COR-L47 (cell line): ENCODE measurements at places on chromosomes 6 and 20.

DNA sequence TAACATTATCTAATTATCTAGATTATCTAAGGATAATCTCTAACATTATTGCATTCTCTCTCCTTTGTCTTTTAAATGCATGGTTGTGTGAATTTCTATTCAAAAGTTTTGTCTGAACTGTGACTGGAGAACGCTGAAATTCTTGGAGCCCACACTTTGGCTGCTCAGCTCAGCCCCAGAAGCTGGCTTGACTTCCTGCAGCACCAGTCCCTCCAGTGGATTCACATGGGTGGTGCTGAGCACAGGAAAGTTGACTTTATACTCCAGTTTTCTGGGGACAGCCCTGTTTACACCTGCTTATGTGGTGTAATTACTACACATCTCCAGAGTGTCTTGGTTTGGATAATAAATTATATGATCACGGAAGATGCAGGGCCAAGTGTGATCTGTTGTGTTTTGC lies 255.1 kb upstream of the NOX3 start:
- no peak for DNase-seq

DNA sequence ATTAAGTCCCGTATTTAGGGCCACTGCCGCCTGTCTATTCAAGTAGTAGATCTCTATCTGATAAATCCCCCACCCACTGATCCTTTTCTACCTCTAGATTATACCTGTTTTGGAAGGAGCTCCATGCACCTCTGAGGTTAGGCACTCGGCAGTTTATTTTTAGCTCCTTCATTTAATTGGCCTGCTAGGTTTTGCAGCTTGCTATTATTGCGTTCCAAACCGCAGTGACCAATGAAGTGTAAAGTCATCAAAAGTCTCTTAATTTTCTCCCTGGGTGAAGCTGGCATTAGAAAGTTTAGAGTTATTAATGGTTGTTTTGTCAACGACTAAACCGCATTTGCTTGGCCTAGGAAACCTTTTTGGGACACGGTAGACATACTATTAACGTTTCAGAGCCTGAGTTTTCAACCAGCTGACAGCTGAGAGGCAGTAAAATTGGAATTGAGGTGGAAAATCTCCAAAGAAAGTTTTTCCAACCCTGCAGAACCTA lies 60.0 kb downstream of the RFPL4B start:
- DNase-seq = no peak

GRCh38 chr6:43143235-43144128 lies 27.6 kb upstream of the SRF start:
- DNase-seq = peak; percentile 74

DNA sequence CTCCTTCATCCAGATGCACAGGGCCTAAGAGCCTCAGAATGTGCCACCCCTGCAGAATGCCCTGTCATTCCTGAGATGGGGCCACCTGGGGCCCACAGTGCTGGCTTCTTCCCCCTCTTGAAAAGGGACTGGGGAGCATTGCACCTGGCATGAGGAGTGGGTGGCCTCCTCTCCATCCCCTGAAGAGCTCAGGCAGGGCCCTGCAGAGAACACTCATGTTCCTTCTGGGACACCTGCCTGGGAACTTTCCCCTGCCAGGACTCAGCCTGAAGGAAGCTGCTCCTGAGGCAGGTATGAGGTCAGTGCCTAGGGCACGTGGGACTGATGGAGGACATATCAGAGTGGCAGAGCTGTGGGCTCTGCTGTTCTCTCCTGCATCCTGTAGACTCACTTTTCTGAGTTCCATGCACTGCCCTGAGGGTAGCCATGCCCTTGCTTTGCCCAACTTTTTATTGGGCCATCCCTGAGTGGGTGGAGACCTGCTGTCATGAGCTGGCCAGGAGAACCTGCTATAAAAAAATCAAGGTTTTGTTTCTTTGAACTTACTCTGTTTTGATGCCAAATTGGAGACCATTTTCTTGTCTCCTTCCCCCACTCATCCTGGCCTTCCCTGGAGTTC lies 19.5 kb downstream of the CCDC167 start:
- no peak for DNase-seq

- DNase-seq = no peak
These were observed 128.8 kb upstream of the STMND1 start for GRCh38 chr6:16973051-16973450.

DNA sequence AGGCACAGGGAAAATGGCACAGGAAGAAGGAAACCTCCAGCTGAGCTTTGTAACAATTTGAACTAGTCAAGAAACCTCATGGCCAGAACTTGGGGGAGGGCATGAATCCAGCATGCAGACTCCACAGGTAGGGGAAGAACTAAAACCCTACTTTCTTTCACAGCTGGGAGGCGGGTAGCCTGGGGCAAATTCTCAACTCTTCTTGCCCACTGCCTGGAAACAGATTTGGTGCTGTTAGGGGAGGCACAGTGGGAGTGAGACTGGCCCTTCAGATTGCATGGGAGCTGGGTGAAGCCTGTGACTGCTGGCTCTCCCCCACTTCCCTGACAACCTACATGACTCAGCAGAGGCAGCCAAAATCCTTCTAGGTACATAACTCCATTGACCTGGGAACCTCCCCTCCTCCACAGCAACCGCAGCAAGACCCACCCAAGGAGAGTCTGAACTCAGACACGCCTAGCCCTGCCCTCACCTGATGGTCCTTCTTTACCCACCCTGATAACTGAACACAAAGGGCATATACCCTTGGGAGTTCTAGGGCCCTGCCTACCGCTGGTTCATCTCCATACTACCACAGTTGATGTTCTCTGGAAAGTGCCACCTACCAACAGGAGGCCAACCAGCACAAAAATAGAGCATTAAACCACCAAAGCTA lies 37.2 kb upstream of the TRIM27 start:
- DNase-seq = no peak

- no peak for DNase-seq
These were observed 15.5 kb upstream of the GSTA3 start for GRCh38 chr6:52925042-52925441.

DNA sequence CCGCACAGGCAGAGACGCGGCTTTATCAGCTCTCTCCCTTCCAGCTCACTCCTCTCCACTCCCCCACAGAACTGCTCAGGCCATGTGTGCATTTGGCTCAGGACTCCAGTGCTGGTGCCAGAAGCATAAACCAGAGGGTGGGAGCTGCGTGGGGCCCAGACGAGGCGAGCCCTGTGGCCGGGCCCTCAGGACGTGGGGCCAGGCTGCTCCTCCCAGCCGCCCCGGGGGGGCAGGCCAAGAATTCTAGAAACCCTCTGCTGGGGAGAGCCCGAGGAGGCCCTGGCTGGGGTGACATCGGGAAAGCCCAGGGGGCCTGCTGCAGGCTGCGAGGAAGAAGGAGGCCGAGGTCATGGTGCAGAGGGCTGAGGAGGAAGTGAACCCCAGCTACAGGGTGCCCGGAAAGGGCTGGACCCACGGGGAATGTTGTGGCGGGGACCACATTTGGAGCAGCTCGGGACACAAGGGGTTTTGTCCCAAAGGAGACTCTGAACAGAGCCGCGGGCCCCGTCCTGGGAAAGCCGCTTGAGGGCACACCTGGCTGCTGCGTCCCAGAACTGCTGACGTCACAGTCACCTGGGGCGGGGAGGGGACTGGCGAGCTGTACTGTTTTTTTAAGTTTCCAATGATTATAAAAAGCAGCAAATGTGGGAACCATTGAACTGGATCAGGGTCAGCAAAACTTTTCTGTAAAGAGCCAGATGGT lies 107.1 kb downstream of the BANF2 start:
- no peak for DNase-seq

GRCh38 chr6:34657307-34657978 lies 39.1 kb downstream of the ILRUN start:
- no peak for DNase-seq

- DNase-seq = no peak
These were observed 102.2 kb downstream of the BACH2 start for GRCh38 chr6:90194371-90194841.

DNA sequence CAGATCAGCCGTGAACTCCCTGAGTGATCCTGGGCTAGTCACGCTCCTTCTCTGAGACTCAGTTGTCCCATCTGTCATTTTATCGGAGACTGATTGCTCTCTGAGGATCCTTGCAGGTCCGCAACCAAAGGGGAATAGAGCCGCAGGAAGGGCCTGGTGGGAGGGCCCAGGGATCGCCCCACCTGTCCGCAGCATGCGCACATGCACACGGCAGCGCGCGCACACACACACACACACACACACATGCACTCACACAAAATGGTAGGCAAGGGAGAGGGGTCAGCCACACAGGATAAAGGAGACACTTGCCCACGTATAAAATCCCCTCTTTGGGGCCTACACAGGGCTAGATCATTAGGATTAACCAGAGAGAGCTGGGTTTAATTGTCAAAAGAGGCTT lies 95.6 kb upstream of the FOXP4 start:
- no peak for DNase-seq

DNA sequence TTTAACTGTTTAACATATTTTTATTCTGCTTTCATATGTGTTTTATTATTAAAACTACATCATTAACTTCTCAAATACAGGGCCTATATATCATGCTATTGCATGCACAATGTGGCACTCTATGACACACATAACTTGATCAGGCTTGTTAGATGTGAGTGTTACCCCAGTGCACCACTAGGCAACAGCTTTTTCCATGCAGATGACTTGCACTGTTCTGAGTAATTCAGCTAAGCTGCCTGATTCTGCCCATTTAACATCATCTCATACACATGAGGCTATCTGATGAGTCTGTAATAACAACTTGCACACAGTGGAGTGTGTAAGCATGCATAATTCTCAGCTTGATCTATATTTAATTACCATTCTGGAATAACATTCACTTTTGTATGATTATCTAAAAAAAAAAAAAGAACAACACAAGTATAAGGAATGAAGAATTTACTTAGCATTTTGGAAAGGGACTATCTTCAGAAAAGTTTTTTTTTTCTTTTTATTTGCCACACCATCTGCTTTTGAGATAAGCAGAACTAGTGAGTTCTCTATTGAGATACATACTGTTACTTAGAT lies 83.1 kb downstream of the GRM1 start:
- no peak for DNase-seq

GRCh38 chr6:63705707-63706106 lies 70.1 kb downstream of the PHF3 start:
- DNase-seq = no peak

- no peak for DNase-seq
These were observed 106.9 kb downstream of the PRL start for GRCh38 chr6:22189946-22190345.

DNA sequence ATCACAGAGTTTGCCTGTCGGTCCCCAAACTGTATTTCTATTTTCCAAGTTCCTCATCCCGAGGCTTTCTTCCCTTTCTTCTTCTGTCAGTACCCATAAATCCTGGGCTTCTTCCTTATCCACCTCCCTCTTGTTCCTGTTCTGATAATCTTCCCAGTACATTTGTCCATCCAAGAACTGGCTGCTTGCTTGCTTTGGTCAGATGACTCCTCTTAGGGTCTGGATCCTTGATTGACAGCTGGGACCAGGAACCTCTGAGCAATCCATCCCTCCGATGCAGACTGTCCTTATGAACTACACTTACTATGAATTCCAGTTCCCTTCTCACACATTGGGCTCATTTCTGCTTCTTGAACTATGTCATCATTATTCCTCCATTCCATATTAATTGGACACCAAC lies 275.3 kb upstream of the CITED2 start:
- no peak for DNase-seq

DNA sequence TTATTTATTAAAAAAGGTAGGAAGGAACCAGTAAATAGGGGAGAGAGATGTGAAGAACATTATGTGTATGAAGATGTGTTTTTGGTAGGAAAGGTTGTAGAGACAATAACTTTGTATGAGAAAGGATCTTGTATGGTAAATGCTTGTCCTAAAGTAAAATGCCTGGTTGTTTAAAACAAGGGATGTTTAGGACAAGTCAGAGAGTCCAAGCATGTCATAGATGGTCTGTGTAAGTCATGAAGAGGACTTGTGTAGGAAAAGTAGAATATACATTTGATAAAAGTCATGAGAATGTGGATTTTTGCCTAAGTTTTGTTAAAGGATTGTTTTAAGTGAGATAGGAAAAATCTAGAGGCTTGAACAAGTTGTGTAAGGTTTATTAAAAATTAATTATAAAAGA lies 325.1 kb downstream of the CDH26 start:
- DNase-seq = no peak

DNA sequence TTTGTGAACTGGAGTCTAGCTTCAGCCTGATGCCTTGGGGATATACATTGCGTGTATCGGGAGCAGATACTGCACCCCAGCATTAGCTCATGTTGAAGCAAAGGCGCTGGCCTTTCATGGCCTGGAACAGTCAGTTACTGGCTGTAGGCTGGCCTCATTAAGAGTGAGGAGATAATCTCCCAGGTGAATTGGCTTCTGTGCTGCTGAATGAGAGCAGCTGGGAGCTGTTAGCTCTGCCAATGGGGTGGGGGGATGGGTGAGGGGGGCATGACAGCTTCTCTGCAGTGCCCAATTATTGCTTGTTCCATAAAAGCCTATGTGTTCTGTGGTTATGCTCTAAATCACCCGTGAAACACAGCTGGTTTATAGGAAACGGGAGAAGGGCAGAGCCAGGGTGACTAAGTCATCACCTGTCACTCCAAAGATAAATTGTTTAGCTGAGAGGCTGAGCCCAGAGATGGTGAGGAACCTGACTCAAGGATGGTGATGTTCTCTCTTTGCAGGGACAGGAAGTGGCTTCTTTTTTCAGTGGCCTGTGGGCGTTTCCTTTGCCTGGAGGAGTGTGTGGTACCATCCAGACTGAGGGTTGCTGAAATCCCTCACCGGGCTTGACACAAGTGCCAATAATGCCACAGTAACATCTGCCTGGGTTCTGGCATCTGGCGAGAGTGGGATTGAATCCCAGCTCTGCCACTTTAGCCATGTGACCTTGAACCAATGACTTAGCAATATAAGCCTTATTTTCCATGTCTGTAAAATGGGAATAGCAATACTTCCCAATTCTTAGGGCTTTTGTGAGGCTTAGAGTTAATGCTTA lies 170.8 kb downstream of the BCAS1 start:
- no peak for DNase-seq

- DNase-seq = no peak
These were observed 73.3 kb upstream of the NUP153 start for GRCh38 chr6:17780061-17780460.

DNA sequence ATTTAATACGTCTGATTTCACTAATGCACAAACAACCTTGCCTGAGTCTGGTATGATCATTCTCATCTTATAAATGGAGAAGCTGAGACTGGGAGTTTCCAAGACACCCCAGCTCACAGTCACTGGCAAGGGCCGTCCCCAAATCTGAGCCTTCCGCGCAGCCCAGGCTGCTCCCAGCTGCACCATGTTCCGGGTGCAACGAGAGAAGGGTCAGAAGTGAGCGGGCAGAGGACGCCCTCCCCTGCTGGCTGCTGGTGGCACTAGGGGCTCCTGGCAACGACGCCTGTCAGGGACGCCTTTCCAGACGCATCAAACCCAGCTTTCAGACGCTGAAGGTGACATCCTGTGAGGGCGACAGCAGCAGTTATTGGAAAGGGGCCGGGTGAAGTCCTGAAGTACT lies 115.3 kb upstream of the PROKR2 start:
- DNase-seq = no peak

- no peak for DNase-seq
These were observed 3.2 kb downstream of the BACH2 start for GRCh38 chr6:90293319-90293953.

DNA sequence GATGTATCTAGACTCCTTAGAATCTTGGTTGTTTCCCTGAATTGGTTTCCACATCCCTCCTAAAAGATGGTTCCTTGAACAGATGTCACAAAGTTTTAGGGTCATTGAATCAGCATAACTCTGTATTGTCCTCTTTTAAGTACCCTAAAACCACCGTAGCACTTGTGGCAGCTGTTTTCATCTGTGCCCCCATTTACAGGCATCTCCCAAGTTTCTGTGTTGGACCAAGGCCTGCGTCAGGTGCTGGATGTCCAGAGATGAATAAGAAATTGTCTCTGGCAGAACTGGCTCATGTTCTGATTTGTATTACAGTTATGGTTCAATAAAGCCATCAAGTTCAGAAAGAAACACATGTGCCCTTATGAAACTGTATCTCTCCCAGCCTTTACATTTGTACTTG lies 48.3 kb downstream of the CTNNBL1 start:
- no peak for DNase-seq
